ENCODE measurements at places on chromosomes 7 and 10.

- H3K4me1 ChIP-seq: peaks cover 2% of the 10 kb centered on the region
- no peaks in the 10 kb centered on the region for H3K36me3 ChIP-seq
- H3K4me3 ChIP-seq: no peak overlapping the region
- H3K27me3 ChIP-seq: no peaks in the 10 kb centered on the region
- no peak for DNase-seq
- H3K27ac ChIP-seq: no peak overlapping the region
Observed at GRCh38 chr7:30906014-30906413, 5.6 kb upstream of the AQP1 start.

DNA sequence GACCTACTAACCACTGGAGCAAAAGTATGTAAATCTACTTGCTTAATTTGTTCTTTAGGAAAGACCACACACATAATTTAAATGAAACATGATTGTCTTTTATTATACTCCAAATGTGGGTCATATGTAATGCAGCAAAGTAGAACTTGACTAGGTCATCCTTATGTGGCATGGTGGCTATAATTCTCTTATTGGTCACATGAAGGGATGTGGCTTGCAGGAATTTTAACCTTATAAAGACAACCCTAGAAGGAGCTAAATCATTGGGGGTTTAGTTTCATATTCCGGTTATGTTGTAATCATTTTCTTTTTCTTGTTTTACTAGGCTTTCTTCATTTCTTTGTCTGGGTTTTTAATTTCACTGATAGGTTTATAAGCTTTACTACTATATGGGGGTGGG is 93.9 kb downstream of the SEPTIN7 start:
- peaks cover 9% of the 10 kb centered on the region for H3K36me3 ChIP-seq
- H3K27ac ChIP-seq: no peak overlapping the region
- H3K4me1 ChIP-seq: peaks cover 8% of the 10 kb centered on the region
- H3K27me3 ChIP-seq: no peaks in the 10 kb centered on the region

DNA sequence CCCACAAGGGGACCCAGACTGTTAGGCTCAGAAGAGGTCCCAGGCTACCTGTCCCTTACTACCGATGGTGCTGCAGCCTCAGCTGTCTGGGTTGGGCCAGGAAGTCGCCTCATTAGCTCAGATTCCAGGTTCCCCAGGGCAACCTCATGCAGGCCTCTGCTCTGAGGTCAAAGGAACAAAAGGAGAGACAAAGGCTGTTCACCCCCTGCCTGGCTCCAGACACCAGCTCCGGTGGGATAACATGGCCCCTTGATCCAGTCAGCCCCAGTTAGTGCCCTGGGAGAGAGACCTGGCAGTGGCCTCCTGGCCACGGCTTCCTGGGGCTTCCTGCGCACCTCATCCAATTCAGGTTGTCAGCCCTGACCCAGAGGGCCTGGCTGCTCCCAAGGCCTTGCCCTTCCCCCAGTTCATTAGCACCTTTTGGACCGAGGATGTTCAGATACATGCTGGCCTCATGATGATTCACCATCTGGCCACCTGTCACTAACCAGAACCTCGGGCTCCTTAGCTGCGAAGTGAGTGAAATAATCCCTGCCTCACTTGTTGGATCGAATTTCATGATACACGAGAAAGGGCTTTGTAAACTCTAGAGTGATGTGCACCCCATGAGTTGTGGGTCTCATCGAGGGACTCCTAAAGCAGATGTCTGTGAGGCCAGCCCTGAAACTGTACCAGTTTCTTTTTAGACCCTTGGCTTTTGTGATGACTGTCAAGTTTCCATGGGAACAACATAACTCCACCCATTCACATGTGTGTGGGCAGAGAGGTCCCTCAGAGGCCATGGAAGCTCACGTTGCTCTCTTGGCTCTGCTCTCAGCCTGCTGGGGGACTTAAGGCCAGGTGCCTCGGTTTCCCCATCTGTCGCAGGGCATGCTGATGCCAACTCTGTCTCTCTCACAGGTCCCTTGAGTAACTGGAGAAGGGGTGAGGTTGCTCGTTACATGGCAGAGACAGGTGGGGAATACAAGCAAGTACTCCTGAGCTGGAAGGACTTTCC is 79.5 kb upstream of the PCBD1 start:
- H3K4me3 ChIP-seq: no peak overlapping the region
- peaks cover 11% of the 10 kb centered on the region for H3K27me3 ChIP-seq
- H3K36me3 ChIP-seq: peaks cover 20% of the 10 kb centered on the region
- DNase-seq: peak; percentile 22

DNA sequence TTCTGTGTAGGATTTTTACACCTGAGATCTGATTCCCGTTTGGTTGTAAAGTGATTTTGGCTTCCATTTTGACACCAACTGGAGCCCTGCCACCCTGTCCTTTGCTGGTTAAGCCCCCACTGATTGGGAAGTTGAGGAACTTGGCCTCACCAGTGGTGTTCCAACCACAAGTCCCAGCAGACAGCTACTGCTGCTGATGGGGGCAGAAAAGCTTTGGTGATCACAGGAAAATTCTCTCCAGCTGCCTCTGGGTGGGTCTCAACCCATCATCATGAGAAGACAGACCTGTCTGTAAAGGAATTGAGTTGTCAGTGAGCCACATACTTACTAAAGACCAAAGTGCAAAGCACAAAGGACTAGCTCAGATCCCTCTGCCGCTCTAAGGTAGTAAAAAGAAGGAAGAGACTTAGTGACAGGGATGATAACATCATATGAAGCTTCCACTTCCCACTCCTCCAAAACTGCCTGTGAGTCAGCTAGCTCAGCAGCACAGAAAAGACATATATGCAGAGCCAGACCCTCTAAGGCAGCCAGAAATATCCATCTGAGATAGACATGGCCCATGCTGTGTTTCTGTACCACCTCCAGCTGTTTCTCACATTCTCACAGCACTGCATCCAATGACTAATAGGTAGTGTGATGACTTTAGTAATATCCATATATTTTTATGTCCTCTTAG is 22.4 kb upstream of the LRRC17 start:
- no peaks in the 10 kb centered on the region for H3K4me1 ChIP-seq
- no peak for DNase-seq
- no peak overlapping the region for H3K27ac ChIP-seq

DNA sequence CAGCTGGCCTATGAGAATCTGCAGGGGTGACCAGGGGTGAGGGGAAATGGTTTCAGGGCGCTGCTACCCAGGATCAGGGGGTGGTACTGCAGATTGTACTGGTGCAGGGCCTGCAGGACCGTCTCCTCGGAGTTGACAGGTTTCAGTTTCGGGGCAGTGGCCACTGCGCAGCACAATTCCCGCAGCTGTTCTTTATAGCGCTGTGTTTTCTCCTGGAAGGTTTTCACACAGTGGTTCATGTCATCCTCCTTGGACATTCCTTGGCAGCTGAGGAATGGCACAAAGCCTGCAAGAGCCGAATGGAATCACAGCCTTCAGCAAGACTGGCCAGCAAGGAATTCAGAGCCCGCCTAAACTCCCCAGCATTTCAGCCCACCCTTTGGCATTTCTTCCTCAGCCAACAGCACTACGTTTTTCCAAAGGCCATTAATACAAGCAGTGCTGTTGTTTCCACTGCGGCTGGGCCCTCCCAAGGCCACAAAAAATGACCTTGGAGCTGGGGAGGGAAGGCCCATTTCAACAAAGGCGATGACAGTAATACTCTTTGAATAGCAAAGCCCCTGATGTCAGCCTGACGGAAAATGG is 44.9 kb downstream of the PNLIPRP2 start:
- no peak overlapping the region for H3K27ac ChIP-seq
- DNase-seq: no peak
- peaks cover 27% of the 10 kb centered on the region for H3K4me1 ChIP-seq
